ENCODE measurements at places on chromosomes 1 and 21. TPM values are rescaled to one million over a fixed set of nuclear protein-coding genes. Genes with fewer than 3 reads are reported as not detected.

TMEM79 gene
- 6.8 TPM for polyA plus RNA-seq

TTLL7 gene
- polyA plus RNA-seq: 36.1 TPM

SMIM1 gene
- polyA plus RNA-seq: 3.7 TPM

SLAMF8 gene
- not detected for polyA plus RNA-seq

FOXD3 gene
- 3.2 TPM for polyA plus RNA-seq

DDI2 gene
- 9.6 TPM for polyA plus RNA-seq

IGSF9 gene
- polyA plus RNA-seq: 4.0 TPM

VAMP4 gene
- polyA plus RNA-seq: 21.9 TPM

CFHR5 gene
- 0.87 TPM for polyA plus RNA-seq

PDZK1 gene
- 2.9 TPM for polyA plus RNA-seq

PPP2R5A gene
- polyA plus RNA-seq: 45.2 TPM

RNPC3 gene
- 42.7 TPM for polyA plus RNA-seq

EFNA3 gene
- polyA plus RNA-seq: 50.6 TPM

LRRC3 gene
- polyA plus RNA-seq: 4.4 TPM

CD1B gene
- polyA plus RNA-seq: not detected

ADAM30 gene
- not detected for polyA plus RNA-seq

Measured in spinal cord (tissue), 10 donors.